Right atrium auricular region (tissue), 2 donors: ENCODE measurements at places on chromosomes 4 and X.

DNA sequence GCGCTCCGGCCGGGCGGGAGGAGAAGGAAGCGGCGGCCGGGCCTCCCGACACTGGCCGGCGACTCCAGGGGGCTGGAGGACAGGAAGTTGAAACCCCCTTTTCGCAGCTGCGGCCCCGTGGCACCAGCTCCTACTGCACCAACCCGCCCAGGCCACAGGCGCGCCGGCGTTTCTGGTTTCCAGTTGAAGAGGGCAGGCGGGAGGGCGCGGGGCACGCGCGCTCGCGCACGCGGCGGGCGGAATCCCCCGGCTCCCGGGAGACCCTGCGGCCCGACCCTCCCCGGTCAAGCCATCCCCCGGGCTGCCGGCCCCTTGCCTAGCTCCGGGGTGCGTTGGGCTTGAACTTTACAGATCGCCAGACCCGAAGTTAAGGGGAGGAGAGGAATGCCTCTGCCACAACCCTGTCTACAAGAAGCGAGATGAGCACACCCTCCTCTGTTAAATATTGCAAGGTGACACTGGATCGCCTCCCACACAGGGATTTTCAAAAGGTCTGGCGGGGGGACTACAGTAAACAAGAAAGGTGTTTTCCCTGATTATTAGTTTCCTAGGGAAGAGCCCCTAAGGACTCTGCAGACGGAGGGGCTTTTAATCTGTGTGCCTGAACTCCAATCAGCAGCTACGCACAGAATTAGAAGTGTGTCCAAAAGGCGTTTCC is 1.4 kb downstream of the ELOVL6 start:
- no peak for DNase-seq

GRCh38 chr4:113159942-113160545 is 110.6 kb downstream of the ANK2 start:
- no peak for DNase-seq

- DNase-seq, result no peak
These were observed 126.0 kb upstream of the CXorf66 start for GRCh38 chrX:140091125-140091886.

DNA sequence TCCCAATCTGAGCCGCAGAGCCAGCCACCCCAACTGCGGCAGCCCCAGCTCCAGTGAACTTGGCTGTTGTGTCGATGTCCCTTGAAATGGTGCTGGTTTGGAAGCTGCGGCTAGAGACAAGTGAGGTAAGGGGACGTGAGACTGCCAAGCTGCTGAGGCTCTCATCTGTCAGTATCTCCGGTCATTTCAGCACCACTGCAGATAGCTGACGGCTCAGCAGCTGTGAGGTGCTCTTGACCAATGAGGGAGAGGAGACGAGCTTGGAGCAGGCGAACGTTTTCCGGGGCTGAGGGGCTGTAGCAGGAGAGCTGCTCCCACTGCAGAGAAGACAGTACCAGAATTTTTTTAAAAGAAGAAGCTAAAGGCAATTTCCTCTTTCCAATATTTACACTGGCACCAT is 175.5 kb upstream of the CASK start:
- no peak for DNase-seq

DNA sequence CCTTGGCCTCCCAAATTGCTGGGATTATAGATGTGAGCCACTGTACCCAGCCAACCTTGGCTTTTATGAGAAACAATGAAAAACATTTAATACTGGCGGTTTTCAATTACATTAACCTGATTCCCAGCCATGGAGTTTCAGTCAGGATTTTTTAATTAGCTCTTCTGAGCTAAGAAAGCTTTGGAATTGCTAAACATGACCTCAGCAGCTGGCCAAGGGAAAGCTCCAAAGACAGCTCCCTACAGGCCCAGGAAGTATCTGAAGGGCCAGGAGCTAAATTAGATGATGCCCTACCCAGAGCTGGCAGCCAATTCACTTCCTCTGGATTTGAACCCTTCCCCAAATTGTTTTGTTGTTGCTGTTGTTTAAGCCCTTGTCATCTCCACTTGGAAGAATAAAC is 26.5 kb upstream of the FUNDC1 start:
- DNase-seq, result no peak

DNA sequence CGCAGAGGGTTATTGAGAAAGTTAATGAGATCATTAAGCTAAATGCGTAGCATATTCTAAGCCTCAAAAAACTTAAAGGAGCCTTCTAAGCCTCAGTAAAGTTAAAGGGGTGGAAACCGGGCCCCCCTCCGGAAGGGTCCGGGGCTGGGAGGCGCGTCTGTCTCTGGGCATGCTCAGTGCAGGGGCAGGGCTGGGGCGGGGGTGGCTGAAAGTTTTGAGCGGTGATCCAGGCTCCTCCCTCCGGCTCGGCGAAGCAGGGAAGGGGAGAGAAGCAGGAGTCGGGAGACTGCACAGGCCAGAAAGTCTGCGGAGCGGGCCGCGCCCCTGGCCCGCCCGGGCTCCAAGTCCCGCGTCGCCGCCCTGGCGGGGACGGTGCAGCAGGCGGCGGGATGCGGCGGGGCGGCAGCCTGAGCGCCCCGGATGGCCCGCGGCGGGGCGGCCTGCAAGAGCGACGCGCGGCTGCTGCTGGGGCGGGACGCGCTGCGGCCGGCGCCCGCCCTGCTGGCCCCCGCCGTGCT is at the start of gene EVC:
Gene EVC, plus strand, starts transcription at position 241 of the 518 bp plus-strand sequence. Its CDS starts 180 bp downstream, at position 421.
- peak; percentile 85 for DNase-seq

- DNase-seq, result no peak
These were observed 149.4 kb downstream of the NDST4 start for GRCh38 chr4:114964026-114964425.

GRCh38 chr4:159206427-159206871 is 103.6 kb downstream of the RAPGEF2 start:
- no peak for DNase-seq

- DNase-seq, result no peak
These were observed 88.2 kb upstream of the USP9X start for GRCh38 chrX:40996886-40997530.

DNA sequence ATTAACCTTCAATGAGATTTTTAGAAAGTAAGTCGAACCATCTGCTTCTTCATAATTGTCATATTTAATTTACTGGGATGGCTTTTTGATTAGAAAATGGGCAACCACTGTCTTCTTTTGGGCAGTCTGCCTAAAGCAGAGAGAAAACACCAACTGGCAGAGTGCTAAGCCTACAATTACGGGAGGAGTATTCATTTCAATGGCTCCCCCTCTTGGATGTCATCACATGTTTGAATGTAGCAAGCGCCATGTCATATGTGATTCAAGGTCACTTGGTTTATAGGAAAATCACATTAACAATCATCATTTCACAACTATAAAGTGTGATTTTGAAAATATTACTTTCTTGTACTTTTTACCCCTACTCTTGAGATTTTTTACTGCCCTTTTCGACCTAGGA is 261.9 kb downstream of the FRMPD4 start:
- no peak for DNase-seq

DNA sequence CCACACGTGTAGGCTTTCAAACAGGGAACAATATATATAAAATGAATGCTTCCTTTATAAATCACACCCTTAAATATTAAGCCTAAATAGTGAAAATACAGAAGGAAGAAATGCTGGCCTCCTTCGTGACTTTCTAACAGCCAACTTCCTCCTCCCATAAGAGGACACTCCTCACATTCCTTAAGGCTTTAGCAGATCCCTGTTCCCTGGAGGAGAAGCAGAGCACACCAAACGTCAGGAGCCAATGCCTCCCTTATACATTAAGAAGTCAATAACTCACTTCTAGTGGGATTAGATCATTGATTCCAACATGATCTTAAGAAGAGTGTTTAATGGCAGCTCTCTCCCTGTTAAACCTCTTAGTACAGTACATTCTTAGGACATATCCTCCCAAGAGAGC is 108.4 kb upstream of the FAM241A start:
- DNase-seq, result no peak
